Thymus (tissue), 14 donors: ENCODE measurements at places on chromosomes 6 and 20. TPM values are rescaled to one million over a fixed set of nuclear protein-coding genes. Genes with fewer than 3 reads are reported as not detected.

GRCh38 chr6:119241111-119241465 is 108.5 kb downstream of the MAN1A1 start:
- no peak for DNase-seq

Gene QRSL1
- total RNA-seq, result 12.3 TPM

Gene ASIP
- 0.09 TPM for total RNA-seq

GRCh38 chr6:31170600-31170881 is at the start of gene POU5F1:
POU5F1 (minus strand) TSS chr6:31170682; CDS start chr6:31170620, 62 bp downstream.
- DNase-seq, result no peak

GRCh38 chr6:5811997-5812396 is 194.7 kb downstream of the NRN1 start:
- no peak for DNase-seq

Gene SSTR4
- total RNA-seq, result not detected

Gene RMND1
- 17.2 TPM for total RNA-seq

- no peak for DNase-seq
These were observed 15.9 kb downstream of the ROS1 start for GRCh38 chr6:117409863-117410262.

DNA sequence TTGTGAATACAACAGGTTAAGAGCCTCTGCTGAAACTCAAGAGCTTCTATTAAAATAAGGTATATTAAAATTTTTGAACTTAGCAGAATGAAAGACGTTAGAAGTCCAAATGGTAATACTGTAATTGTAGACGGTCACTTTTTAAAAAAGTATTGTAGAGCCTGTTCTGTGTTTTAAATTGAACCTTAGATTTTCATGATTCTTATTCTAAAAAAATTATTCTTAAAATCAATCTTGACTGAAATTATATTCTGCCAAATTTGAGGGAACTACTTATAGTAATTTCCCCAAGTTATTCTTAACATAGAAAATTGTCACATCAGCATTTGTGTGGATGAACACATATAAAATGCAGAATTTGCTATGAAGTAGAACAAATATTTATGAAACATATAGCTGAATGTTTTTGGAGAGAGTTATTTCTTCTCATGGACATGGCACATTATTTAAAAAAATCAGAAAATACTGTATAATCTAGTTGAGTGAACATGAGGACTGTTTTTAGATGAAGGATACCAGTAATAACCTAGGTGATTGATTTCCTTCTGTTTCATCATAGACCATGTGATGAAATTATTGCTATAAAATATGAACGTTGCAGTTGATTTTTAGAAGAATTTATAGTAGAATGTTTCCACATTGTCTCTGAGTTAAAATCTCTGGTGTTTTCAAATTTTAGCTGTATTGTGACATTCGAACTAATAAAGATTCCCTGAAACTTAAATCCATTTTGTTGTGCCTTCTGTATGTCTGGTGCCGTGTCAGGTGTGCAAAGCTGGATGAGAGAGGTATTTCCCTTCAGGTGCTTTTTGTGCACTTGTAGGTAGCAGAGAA is 2.8 kb downstream of the TBPL1 start:
- DNase-seq, result no peak

Gene GPR6
- not detected for total RNA-seq

Gene C20orf202
- 0.09 TPM for total RNA-seq

GRCh38 chr20:34920055-34920454 is 35.6 kb downstream of the GSS start:
- DNase-seq, result no peak

- DNase-seq, result no peak
These were observed 8.8 kb downstream of the SLC17A2 start for GRCh38 chr6:25921525-25922203.

DNA sequence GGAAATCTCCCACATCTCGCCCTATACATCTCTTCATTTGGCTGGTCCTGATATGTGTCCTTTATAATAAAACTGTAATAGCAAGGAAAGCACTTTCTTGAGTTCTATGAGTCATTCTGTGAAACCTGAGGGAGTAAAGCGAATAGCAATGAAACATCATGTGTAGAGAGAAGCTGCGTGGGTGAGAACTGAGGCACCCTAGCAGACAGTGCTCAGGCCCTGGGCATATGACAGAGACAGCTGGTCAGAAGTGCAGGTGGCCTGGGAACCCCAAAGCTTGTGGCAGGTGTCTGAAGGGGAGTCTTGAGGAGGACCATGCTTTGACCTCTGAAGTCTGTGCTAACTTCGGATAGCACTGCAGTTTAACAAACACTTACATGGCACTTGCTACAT is 1.3 kb upstream of the BLOC1S5 start:
- DNase-seq, result no peak

GRCh38 chr6:282867-283416 is 9.3 kb upstream of the DUSP22 start:
- no peak for DNase-seq

Gene ARFRP1
- 39.2 TPM for total RNA-seq

GRCh38 chr6:129242546-129242945 is 359.6 kb downstream of the LAMA2 start:
- no peak for DNase-seq

DNA sequence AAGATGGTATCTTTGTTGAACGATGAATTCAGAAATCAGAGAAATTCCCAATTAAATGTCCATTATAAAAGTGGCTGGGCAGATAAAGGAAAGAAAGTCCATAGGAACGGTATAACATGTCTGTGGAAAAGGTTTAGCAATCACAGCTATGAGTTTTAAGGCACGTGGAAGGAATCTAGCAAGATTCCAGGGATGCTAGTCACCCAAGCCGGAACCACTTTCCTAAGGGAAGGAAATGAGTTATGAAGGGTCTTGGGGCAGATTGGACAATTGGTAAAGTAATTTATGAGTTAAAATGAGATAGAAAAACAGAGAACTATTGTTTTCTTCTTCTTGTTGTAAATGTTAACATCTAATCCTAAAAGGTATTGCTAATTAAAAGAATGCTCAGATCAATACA is 384.8 kb downstream of the ADGRB3 start:
- DNase-seq, result no peak

Gene SYTL3
- 22.6 TPM for total RNA-seq

GRCh38 chr6:144617191-144617590 is 332.1 kb downstream of the UTRN start:
- no peak for DNase-seq

- no peak for DNase-seq
These were observed 37.8 kb downstream of the BEND6 start for GRCh38 chr6:56992703-56993102.

- no peak for DNase-seq
These were observed 132.3 kb downstream of the CEP57L1 start for GRCh38 chr6:109227646-109228045.

GRCh38 chr6:116842459-116842858 is 13.6 kb upstream of the GPRC6A start:
- DNase-seq, result no peak

DNA sequence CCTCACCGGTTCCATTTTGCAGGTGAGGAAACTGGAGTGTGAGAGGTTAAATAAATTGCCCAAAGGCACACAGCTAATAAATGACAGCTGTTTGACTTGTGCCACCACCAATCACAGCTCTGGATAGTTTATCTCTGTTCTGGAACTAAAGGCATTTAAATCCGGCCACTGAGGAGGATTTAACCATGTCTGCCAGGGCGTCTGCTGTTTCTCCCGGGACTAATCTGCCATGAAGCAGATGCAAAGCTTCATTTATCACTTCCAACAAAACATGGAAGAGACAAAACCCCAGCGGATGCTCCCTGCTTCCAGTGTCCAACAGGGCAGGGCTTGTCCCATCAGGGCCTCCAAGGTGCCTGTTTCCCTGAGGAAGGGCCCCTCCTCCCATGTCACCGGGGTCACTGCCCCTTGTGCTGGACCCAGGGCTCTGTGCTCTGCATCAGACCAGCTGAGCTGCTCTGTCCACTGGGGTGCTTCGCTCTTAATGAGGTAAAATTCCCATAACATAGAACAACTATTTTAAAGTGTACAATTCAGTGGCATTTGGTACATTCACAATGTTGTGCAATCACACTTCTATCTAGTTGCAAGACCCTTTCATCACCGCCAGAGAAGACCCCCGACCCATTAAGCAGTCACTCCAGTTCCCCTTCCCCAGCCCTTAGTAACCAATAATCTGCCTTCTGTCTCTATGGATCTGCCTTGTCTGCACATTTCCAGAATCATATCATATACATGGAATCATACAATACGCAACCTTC is 244.3 kb downstream of the PTPRT start:
- DNase-seq, result no peak

- DNase-seq, result no peak
These were observed 5.2 kb upstream of the MMS22L start for GRCh38 chr6:97288188-97288587.

Gene PLN
- total RNA-seq, result 1.3 TPM

DNA sequence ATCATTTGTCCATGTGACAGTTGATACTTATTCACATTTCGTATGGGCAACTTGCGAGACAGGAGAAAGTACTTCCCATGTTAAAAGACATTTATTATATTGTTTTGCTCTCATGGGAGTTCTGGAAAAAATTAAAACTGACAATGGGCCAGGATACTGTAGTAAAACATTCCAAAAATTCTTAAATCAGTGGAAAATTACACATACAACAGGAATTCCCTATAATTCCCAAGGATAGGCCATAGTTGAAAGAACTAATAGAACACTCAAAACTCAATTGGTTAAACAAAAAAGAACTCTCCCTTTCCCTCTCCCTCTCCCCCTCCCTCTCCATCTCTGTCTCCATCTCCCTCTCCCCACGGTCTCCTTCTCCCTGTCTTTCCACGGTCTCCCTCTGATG is 19.4 kb upstream of the EIF2S2 start:
- no peak for DNase-seq

DNA sequence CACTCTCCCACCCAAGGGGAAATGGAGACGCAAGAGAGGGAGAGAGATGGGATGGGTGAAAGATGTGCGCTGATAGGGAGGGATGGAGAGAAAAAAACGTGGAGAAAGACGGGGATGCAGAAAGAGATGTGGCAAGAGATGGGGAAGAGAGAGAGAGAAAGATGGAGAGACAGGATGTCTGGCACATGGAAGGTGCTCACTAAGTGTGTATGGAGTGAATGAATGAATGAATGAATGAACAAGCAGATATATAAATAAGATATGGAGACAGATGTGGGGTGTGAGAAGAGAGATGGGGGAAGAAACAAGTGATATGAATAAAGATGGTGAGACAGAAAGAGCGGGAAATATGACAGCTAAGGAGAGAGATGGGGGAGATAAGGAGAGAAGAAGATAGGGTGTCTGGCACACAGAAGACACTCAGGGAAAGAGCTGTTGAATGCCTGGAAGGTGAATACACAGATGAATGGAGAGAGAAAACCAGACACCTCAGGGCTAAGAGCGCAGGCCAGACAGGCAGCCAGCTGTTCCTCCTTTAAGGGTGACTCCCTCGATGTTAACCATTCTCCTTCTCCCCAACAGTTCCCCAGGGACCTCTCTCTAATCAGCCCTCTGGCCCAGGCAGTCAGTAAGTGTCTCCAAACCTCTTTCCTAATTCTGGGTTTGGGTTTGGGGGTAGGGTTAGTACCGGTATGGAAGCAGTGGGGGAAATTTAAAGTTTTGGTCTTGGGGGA is 754 bp downstream of the TNF start:
- DNase-seq, result no peak

- DNase-seq, result no peak
These were observed 514.3 kb upstream of the IRAK1BP1 start for GRCh38 chr6:78353040-78353439.

GRCh38 chr6:157221817-157222175 is 101.5 kb downstream of the TMEM242 start:
- DNase-seq, result no peak
